Stimulated activated CD8-positive, alpha-beta memory T cell treated with anti-CD3 and anti-CD28 coated beads, Interleukin-4, amount 100 ng/mL, for 48 hours (primary cell): ENCODE measurements at places on chromosomes 11 and 22.

- no peak for DNase-seq
Measured at GRCh38 chr11:63845303-63845702, 6.4 kb downstream of the MARK2 start.

DNA sequence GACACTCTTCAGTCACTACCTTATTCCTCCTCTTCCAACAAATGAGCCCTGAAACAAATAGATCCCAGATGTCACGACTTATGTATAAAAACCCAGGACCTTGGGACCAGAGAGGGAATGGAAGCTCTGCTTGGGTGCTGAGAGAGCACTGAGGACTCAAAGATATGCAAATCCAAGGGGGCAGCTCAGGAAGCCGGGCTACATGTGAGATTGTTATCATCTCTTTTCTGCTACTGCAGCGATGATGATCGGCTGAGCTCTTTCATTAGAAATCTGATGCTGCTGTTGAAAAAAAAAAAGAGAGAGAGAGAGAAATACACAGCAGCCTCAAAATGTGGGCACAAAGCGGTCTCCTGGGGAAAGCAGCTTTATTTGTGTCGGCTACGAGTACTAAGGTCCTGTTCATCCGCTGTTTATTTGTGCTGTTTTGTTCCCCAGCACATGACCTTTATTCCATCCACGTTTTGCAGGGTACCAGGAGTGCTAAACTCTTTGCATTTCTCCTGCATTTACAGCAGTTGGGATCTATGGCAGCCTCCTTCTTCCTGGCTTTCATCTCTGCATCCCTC is 120.2 kb downstream of the TRIM29 start:
- DNase-seq = no peak

GRCh38 chr11:118193910-118194566 is 17.6 kb upstream of the SCN2B start:
- no peak for DNase-seq

DNA sequence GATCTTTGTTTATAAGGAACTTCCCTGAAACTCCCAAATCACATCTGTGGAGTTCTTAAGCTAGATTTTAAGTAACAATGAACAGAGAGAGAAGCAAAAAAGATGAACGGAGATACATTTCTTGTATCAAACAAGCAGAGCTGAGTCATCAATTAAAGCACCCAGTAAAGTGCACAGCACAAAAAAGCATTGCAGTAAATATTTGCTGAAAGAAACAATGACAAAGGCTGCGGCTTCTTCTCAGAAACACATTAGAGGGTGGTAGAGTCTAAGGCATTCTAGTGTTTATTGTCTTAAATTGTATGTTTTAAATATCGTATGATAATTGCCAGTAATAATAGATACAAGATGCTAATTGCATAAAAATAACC is 941.6 kb upstream of the CHORDC1 start:
- no peak for DNase-seq

DNA sequence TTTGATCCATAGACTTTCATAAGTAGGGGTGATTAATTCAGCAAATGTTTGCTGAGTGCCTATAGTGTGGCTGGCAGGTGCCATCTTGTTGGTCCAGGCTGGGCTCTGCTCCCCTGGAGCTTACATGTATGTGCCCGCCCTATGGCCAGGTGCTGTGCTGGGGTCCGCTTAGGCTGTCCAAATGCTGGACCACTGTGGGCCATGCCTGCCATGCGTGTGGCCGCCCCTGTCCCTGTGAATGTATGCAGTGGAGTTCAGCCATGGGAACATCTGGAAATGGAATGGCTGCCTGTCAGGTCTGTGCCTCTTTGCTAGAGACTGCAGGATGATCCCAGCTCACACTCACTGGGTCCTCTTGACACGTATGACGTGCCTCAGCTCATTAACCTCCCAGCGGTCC is 594.6 kb downstream of the TBC1D22A start:
- no peak for DNase-seq

- no peak for DNase-seq
Measured at GRCh38 chr11:90747057-90747456, 524.2 kb upstream of the CHORDC1 start.

DNA sequence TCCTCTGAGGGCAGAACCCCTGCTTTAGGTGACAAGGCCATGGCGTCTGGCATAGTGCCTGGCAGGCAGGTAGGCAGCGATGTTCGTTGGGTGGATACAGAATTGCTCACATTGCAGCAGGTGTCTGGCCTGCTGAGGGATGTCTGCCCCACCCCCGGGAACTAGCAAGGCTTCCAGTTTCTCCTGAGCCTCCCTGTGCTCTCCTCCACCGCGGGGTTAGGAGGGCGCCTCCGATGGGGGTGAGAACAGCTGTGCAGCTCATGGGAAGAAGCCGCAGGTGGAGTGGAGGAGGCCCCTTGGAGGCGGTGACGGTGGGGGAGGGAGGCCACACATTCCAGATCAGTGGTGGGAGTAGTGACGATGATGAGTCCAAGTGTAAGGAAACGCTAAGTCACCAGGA is 48.3 kb upstream of the JAM3 start:
- no peak for DNase-seq

GRCh38 chr22:20305894-20306645 is 13.8 kb downstream of the DGCR6L start:
- no peak for DNase-seq

DNA sequence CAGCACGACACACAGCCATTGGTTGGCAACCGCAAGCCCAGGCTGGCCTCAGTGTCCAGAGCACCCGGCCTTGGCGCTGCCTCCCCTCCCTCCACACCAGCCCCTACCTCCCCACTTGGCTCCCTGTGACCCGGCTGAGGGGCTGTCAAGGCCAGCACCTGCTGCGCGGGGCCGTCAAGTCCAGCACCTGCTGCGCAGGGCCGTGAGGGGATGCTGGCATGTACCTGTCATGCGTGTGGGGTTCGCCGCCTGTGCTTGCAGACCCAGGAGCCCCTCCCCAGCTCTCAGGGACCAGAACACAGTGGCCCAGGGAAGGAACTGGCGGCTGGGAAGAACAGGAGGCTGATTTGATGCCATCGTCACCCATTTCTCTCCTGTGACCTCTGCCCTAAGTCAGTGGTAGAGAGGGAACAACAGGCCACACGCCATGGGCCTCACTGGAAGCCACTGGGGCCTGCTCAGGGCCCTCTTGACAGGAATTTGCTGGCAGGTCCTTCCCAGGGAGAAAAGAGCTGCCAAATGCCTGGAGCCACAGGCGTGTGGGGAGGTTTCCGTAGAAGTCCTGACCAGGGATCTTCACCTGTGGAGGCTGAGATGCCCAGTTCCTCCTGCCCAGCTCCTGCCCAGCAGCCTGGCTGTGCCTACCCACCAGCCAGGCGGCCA is 37.6 kb downstream of the TBX1 start:
- no peak for DNase-seq

DNA sequence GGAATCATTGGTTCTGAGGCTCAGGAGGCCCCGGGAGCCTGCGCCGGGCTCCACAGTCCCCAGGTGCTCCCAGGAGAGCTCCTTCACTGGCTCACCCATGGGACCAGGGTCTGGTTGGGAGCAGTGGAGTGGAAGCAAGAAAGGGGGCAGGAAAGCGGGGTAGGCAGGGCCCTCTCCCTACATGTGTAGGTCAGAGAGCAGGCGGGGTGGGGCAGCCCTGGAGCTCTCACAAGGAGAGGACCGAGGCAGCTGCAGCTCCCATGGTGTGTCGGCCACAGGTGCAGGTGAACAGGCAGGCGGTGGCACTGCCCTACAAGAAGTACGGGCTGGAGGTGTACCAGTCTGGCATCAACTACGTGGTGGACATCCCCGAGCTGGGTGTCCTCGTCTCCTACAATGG is 28.3 kb downstream of the MUC2 start:
- no peak for DNase-seq

GRCh38 chr22:19517919-19518611 is 6.1 kb downstream of the CLDN5 start:
- no peak for DNase-seq
